ENCODE measurements at places on chromosomes 16 and 17.

GRCh38 chr16:1042866-1043265 lies 29.7 kb upstream of the SSTR5 start:
- DNase-seq = no peak

- no peak for DNase-seq
Measured at GRCh38 chr16:51107742-51108141, 43.3 kb downstream of the SALL1 start.

DNA sequence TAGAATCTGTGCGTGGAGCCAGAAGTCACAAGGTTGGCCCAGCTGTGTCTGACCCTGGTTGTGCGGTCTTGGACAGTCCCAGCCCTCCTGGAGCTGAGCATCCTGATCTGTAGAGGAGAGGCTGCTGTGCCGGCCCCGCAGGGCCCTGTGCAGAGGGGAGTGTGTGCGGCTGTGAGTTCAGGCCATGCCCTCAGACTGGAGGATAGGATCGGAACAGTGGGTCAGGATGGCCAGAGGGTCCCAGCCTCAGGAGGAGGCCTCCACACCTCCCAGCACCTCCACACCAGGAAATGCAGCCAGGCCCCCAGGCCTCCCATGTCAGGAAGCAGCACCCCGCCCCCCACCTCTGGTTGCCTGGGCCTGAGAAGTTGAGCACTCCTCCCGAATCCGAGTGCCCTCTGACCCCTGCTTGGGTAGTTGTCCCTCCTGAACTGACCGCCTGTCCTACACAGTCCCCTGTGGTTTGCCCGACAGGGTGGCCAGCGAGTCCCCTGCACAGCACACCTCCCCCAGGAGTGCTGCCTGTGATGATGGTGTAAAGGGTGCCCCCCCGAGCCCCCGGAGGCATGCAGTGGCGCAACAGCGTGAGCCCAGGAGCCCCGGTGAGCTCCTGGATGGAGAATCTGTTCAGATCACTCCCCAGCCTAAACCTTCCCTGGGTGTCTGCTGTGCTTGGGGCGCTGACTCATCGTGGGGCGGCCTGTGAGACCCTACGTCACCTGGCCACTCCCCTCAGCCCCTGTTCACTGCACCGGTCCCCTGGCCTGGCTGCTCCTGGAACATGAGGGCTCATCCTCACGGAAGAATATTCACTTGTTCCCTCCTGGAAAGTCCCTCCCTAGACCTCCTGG lies 285.2 kb downstream of the SEC14L1 start:
- DNase-seq = no peak

- DNase-seq = no peak
Measured at GRCh38 chr17:79406316-79406715, 204.5 kb downstream of the RBFOX3 start.

DNA sequence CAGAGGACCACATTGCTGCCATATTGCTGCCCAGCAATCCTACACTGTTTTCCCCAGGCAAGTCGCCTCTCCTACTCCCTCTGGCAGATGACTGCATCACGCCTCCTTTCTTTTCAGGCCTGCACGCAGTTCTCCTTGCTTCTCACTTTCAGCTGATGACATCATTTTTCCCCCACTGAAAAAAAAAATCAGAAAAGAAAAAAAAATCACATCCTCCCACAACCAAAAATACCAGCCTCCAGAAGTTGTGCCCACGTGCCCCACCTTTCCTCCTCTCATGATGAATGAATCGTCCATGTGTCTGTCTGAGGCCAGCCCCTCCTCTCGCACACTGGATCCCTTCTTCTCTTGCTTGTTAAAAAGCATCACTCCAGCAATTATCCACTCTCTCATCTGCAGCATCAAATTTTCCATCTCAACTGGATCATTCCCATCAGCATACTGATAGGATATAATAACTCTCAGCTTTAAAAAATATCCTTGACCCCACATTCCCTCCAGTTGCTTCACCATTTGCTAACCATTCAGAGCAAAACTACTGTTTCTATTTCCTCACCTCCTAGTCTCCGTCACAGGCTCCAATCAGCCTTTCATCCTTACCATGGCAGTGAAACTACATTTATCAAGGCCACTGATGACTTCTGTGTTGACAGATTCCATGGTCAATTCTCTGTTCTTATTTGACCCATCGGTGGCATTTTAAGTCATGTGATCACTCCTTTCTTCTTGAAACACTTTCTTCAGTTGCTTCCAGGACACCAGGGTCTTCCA lies 30.1 kb upstream of the DYNLL2 start:
- no peak for DNase-seq

- peak; percentile 9 for DNase-seq
Measured at GRCh38 chr17:31869797-31870568, 10.9 kb upstream of the COPRS start.

DNA sequence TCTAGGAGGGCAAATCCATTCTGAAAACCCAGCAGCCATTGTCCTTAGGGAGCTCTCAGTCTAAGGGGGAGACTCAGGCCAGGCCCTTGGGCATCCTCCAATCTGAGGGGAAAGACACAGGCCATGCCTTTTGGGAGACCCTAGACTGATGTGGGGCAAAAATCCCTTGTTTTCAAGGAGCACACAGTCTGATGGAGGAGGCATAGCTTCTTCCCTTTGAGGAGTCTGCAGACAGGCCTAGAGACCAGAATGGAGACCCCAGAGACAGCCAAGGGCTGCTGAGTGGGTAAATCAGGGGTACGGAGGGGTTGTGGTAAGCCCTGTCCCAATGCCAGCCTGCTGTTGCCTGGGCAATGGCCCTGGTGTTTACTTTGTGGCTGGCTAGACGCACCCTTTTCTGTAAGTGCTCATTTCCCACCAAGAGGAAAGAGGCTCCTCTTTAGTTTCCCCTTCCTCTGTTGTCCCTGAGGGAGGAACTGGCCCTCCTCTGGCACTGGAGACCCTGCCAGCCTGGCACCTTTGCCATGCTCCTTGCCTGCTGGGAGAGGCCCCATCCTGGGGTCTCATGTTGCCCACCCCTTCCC lies 19.3 kb downstream of the ARHGAP23 start:
- DNase-seq = no peak

- no peak for DNase-seq
Measured at GRCh38 chr17:57982452-57983170, 5.4 kb downstream of the VEZF1 start.

DNA sequence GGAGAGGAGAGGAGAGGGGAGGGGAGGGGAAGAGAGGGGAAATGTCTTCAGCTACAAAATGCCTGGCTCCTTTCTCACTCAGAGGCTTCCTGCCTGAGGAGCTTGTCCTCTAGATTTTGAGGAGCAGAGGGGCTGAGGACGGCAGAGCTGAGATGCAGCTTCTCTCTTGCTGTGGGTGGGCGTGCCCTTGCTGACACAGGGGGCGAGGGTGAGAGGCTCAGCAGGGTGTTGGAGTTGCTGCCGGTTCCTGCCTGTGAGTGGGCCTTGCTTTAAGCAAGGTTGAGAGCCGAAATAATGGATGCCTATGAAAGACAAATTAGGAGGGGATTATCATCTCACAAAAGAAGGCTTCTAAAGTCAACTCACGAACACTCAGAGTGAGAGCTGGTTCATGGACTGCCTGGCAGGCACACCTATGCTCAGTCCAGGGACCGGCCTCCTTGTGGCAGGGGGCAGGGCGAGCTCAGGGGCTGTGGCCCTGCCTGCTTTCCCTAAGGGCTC lies 215.6 kb downstream of the MSI2 start:
- no peak for DNase-seq

DNA sequence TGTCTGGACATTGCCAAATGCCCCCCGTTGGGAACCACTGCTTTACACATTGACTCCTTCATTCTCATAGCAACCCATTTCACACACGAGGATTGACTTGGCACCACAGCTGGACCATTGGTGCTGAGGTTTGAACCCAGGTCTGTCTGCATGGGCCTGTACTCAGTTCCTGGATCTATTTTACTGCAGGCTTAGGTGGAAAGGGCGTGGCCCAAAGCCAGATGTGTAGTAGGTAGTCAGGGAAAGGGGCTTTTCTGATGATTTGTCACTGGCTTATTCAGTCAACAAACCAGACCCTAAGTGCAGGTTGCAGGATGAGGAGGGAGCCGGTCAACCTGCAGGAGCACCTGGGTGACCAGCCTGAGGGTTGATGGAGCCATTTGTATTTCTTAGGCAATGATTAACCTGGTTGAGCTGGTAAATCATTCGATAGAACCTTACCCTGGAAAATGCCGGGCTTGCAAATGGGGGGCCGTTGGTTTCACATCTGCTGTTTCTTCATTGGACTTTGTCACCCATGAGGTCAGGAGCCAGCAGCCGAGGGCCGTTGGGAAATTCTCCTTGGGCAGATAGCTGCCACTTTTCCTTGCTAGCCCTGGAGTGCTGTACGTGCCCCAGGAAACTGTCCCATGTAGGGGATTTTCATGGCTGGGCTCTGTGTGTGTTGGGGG lies 104.4 kb downstream of the CMIP start:
- no peak for DNase-seq

DNA sequence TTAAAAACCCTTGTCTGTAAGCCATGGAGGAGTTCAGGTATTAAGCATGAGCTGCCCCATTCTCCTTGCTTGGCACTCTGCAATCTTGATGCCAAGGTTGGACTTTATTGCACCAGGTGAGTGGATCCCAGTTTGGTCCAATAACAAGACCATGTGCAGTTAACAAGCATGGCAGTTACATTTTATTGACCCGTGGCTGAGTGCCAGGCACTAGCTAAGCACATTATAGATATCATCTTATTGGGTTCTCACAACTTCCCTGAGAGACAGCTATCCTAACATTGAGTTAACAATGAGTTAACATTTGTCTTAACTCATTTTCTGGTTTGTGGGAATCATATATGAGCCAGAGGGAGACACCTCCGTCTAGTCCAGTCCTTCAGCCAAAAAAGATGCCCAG lies 21.8 kb downstream of the LYRM9 start:
- DNase-seq = no peak

DNA sequence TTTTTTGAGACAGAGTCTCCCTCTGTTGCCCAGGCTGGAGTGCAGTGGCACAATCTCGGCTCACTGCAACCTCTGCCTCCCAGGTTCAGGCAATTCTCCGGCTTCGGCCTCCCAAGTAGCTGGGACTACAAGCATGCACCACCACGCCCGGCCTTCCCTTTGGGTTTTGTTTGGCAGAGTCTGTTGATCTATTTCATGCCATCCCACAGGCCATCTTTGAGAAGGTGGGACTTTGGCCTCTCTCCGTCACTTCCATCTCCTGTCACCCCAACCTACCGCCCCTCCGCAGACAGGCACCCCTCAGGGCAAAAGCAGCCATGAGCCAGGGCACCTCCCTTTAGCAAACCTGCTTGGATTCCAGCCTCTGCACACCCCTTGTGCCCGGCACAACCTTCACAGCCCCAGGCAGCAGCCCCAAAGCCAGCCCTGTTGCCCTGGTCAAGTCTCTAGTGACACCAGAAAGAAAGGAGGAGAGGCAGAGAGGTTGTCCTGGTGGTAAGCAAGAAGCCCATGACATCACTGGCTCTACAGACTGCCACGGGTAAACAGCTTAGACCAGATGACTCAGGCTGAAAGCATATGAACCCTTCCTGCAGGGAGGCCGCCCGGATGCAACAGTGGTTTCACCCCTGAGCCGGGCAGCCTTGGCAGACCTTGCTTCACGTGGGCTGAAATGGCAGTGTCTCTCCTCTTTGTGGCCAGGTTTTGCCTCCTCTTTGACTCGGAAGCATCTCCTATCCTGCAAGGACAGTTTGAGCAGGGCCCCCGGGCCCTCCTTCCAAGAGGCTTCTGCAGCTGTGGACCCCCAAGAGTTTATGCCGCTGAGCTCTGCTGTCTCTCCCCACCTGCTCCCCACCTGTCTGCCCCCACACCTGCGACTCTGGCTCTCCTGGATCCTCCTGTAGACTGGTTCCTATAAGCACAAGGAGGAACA lies 8.1 kb upstream of the TIMP2 start:
- peak; percentile 71 for DNase-seq

DNA sequence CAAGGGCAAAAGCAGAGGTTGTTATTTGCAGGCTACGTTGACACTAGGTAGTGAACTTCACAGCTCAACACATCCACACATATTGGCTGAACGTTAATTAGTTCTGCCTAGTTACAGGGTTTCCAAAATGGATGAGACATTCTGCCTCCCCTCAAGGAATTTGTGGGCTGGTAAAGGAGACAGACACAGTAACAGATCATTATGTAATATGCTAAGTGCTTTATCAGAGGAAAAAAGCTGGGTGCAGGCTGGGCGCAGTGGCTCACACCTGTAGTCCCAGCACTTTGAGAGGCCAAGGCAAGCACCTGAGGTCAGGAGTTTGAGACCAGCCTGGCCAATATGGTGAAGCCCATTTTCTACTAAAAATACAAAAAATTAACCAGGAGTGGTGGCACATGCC lies 26.2 kb downstream of the BMERB1 start:
- DNase-seq = no peak

GRCh38 chr17:77203436-77203835 lies 62.7 kb downstream of the SEC14L1 start:
- DNase-seq = no peak

DNA sequence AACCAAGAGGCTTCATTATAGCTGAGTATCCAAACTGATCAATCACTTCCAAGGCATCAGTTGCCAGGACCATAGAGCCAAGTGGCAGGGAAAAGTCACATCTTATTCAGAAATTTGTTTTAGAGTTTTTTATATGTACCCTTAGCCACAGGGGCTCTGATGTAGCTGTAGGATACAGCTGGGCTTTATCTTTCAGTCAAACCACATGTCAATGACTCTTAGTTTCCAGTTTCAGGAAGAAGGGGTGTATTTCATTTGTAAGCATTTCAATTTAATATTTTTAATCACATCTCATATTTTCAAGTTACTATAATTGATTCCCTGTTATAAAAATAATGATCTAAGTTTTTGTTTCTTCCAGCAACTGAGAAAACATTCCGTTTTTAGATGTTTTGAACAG lies 2.9 kb upstream of the FLCN start:
- DNase-seq = no peak

DNA sequence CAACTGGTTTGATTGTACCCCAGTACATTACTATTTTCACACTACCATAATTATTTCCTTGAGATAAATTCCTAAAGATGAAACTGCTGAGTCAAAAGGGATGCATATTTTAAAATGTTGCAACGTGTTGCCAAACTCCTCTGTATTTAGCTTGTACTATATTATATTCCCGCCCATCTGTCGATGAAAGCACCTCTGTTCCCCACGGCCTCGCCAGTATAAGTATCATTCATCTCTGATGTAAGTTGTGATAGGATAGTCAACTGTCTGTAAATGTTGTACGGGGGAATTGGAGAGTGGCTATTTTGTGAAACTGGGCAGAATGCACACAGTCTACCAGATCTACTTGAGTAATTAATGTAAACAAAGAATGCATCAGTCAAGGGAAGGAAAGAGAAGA lies 47.7 kb upstream of the TNRC6A start:
- peak; percentile 63 for DNase-seq

DNA sequence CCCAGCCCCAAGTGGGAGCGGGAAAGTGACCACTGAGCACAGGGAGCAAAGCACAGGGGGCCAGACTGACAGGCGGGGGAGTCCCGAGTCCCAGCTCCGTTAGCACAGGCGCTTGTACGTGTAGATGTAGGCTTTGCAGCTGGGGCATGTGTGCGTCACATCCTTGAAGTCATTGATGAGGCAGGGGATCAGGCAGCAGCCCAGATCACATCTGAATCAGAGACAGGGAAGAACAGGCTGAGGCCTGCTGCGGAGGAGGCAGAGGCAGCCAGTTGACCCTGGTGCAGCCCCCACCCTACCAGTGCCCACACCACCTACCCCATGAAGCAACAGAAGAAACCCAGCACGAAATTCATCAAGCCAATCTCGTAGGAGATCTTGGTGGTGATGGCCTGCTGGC lies 26.1 kb downstream of the CDIP1 start:
- DNase-seq = no peak

- DNase-seq = no peak
Measured at GRCh38 chr16:77324729-77325128, 110.1 kb downstream of the ADAMTS18 start.
